ENCODE measurements at places on chromosomes 2 and 18.

DNA sequence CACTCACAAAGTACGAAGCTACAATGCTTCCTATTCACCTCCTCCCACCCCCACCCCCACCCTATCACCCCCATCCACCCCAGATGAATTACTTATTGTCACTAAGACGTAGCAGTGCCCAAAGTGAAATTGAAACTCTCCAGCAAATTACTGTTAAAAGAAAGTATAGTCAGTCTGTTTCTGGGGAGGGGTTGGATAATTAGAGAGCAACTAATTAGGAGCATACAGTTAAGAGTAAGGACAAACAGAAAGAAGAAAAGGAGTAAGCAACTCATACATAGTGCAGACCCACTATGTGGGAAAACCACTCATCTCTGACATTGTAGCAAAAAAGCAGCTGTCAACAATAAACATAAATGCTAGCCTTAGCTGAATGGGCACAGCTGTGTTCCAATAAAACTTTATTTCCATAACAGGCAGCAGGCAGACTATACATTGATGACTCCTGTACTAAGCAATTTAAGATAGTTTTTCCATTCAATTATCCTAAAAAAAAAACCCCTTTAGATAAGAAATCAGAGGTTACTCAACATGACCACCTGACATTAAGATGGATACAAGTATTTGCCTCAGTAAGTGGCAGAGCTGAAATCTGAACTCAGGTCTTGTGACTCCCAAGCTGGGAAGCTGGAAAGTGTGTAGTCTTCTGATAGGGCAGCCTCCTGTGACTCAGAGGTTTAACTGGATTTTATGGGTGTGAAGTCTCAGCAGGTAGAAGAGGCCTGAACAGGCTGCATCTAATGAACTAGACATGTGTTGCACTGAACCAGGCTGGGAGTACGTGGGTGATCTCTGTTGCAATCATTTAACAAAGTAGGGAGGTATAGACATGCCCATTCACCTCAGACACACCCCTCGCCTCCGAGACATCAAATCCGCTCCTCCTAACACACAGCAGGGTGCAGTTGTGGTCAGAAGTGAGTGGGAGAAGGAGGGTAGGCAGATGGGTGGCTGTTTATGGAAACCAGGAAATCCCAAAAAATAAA, 171.8 kb upstream of the KLF7 start:
- DNase-seq = peak; percentile 66

- DNase-seq = peak; percentile 55
These were observed 1286.6 kb upstream of the ZEB2 start for GRCh38 chr2:145806546-145806945.

DNA sequence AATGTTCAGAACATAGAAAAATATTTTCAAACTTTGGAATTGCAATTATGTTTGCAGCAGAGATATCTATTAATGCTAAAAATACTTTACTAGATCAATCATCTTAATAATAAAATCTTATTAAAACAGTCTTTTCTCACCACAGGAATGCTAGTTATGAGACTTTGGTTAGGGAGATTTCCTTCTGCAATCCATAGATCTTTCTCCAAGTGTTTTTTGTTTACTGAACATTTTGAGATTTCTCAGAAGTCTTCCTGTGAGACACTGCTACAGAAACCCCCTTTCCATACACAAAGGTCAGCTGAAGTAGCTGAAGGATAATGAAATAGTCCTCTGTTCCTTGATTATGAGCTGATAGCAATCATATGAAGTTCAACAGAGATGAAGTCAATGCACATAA, 59.4 kb upstream of the RAPH1 start:
- DNase-seq = no peak

GRCh38 chr2:60533101-60534051, 20.1 kb downstream of the BCL11A start:
- DNase-seq = peak; percentile 29

GRCh38 chr2:152477347-152478092, 142.5 kb downstream of the FMNL2 start:
- no peak for DNase-seq

DNA sequence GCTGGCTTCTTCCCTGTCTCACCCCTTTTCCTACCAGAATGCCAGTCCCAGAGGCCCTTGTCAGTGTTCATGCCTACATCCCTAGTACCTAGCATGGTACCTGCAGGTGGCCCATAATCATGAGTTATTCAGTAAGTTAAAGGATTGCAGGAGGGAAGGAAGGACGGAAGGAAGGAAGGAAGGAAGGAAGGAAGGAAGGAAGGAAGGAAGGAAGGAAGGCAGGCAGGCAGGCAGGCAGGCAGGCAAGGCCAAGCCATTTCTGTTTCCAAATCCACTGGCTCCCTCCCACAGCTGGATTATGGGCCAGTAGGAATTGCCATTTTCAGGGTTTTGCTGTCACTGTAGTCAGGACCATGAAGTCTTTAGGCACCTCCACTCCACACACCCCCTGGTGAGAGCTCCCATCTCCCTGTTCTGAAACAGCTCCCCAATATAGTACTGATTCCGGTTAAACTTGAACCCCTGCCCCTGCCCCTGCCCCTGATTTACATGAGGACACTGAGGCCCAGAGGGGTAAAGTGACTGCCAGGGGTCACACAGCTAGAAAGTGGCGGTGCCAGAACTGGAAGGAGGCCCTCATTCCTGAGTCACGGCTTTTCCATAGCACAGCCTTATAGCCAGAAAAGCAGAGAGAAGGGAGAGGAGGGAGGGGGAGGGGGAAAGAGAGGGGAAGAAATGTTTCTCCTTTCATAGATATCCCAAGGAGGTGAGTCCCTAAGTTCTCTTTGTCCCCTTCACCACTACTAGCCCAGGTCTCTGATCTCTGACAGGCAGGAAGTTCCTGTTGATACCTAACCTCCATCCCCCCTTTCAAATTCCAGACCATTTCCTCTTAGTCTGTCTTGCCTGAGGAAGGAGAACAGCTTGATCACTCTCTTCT, 12.2 kb upstream of the TNS1 start:
- no peak for DNase-seq

DNA sequence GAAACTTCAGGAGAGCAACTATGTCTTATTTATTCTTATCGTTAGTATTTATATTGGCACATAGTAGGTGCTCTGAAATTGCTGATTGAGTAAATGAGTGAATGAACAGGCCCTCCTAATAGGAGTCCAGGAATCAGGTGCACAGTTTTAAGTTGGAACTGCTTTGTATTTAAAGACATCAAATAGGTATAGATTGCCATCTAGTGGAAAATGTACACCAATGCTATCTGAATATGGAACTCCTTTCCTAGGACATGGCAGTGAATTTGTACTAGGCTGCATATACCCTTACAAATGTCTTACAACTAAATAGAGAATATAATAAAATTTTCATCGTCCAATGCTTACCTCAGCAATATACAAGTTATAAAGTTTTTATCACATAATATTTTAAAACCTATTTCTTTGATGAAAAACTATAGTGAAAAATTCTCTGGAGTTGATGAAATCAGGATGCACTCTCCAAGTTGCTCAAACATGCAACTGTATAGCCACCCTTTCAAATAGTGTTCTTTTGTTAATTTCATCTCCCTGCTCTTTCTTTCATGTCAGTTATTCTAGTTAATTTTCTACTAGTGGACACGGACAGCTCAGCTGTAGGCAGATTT, 318.9 kb upstream of the SYT4 start:
- DNase-seq = peak; percentile 73

DNA sequence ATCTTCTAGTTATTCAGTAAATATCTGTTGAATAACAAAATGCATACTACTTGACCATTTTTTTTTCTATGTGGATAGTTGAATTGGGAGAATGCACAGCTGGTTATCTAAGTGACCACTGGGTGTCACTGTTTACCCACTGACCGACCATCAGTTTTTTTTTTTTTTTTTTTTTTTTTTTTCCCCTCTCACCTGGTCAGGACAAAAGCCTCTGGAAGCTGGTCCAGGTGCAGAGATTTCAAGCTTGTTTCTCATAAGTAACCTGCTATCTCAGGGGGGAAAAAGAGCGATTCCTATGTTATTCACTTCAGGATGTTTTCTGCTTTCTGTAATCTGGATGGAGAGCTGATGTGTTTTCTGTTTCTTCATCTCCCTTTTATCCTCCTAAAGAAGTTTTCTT, 256.0 kb downstream of the DCDC2C start:
- DNase-seq = peak; percentile 78

- no peak for DNase-seq
These were observed 64.7 kb upstream of the TTC39C start for GRCh38 chr18:23949863-23950262.

DNA sequence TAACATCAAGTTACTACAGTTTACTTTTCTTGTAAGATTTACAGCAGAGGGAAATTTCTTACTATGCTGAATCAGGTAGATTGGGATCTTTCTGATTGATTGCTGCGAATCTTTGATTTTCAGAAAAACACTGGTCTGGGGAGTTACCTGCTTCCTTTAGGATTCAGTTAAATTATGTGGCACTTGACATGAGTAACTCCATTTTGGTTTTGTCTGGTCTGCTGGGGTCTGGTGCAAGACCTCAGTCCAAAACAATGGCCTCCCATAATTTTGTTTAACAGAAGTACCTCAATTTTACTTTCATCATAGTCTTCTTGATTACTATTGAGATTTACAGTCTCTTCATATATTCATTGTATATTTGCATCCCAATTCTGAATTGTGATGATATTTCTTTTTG, 775.5 kb downstream of the TRIB2 start:
- DNase-seq = no peak

GRCh38 chr2:231222318-231223000, 24.0 kb downstream of the ARMC9 start:
- no peak for DNase-seq

GRCh38 chr18:36867056-36867455, 38.1 kb downstream of the KIAA1328 start:
- DNase-seq = no peak

GRCh38 chr2:67625690-67626475, 228.8 kb downstream of the ETAA1 start:
- no peak for DNase-seq

DNA sequence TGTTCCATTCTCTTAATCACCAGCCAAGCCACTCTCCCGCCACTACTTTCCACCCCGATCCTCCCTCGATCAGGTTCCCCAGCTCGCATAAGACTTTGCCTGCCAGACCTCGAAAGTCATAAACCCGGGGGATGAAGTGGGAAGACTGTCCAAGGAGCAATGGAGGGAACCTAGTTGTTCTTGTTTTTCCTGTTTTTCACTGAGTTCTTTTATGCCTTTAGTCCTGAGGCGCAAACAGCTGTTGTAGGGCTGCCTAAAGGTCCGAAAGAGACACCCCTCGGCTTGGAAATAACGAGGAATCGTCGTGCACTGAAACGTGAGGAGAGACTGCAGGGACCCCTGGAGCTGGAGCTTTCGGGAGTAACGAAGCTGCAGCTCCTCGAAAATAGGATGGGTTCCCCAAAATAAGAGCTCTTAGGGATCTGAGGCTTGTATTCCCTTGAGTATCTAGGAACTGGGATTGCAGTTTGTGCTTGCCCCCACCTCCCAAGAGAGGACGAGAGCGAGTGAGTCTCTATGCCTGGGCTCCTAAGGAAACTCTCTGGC, 1.7 kb upstream of the HOXD12 start:
- no peak for DNase-seq

GRCh38 chr18:34624551-34624950, 85.5 kb upstream of the DTNA start:
- DNase-seq = no peak

- DNase-seq = no peak
These were observed 172.6 kb upstream of the PIEZO2 start for GRCh38 chr18:11322006-11322405.

- no peak for DNase-seq
These were observed 12.7 kb upstream of the HNMT start for GRCh38 chr2:137951586-137951985.

GRCh38 chr2:175151791-175152190, 16.2 kb downstream of the ATF2 start:
- DNase-seq = no peak

GRCh38 chr2:155035308-155035707, 336.8 kb downstream of the KCNJ3 start:
- peak; percentile 69 for DNase-seq

DNA sequence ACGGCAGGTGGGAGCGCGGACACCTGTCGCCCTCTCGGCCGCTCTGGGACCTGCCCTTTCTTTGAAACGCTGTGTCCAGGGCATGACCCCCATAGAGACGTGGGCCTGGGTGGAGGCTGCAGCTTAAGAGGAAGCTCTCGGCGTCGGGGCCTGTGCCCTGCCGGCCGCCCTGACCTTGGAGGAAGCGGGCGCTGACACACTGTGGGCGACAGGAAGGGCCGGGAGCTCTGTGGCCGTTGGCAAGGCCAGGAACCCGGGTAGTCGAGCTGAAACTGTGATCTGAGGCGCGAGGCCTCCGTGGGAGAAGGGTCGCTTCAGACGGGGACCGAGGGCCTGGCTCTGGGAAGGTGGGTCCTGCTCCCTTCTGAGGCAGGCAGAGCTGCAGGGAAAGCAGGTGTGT, 28.2 kb downstream of the KCNG2 start:
- no peak for DNase-seq

DNA sequence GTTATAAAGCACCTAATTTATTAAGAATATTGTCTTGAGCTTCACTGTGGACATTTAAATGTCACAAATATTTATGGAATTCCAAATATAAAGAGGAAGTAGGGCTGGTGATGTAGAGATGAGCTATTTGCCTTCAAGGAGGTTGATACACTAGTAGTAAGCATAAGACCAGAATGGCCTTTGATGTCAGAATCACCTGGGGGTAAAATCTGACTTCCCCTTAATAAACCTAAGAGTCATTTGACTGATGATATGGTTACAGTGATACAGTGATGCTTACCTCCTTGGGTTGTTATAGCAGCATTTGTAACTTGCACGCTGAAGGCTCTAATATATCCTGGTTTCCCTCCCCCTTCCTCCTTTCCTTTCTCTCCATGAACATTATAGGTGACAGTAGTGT, 143.7 kb downstream of the CERS6 start:
- no peak for DNase-seq

GRCh38 chr2:12762976-12763375, 46.2 kb downstream of the TRIB2 start:
- no peak for DNase-seq

DNA sequence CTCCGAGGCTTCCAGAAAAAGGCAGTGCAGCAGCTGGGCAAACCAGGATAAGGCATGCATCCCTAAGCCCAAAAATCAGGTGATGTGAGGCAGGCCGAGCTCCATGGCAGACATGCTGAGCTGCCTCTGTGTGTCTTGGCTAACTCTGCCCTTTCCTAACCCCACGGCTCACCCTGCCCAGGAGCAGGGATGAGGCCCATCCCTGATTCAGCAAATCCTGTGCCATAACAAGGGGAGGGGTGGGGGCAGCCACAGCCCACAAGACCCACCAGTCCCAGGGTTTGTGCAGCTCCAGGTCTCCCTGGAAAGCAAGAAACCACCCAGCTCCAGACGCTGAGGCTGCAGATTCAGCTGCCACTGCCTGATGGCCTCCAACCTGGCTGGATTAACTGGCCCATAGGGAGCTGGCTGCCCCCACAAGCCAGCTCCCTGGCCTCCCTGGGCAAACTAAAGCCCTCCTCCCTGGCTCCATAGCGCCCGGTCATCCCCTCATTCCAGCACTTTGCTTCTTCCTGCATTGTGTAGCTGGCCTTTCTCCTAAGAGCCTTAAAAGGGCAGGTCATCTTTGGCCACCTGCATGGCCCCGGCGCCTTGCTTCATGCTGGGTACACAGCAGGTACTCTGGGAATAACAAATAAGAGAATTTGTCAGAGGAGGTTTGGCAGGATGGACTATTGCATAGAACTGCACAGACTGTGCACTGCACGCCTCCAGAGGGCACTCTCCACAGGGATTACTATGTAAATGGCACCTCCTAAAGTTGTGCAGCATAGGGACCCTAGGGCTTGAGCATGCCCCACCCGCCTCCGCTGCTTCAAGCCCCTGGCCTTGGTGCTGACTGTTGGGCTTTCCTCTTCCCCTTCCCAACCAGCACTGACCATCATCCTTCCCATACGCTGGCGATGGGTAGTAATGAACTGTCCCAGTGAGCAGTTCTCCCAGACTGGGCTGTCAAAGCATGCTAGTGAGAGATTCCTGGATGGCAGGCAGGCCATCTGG, 10.7 kb downstream of the STEAP3 start:
- DNase-seq = peak; percentile 21

Measured in NCI-H2171 treated with DMSO at 0.1 percent for 48 hours (cell line).